ENCODE measurements at places on chromosomes 5 and 9.
A peak's percentile ranks its signal among the peaks of the same experiment; 100 is the strongest.

- DNase-seq = no peak
Measured at GRCh38 chr9:1018121-1018520, 32.0 kb upstream of the DMRT2 start.

DNA sequence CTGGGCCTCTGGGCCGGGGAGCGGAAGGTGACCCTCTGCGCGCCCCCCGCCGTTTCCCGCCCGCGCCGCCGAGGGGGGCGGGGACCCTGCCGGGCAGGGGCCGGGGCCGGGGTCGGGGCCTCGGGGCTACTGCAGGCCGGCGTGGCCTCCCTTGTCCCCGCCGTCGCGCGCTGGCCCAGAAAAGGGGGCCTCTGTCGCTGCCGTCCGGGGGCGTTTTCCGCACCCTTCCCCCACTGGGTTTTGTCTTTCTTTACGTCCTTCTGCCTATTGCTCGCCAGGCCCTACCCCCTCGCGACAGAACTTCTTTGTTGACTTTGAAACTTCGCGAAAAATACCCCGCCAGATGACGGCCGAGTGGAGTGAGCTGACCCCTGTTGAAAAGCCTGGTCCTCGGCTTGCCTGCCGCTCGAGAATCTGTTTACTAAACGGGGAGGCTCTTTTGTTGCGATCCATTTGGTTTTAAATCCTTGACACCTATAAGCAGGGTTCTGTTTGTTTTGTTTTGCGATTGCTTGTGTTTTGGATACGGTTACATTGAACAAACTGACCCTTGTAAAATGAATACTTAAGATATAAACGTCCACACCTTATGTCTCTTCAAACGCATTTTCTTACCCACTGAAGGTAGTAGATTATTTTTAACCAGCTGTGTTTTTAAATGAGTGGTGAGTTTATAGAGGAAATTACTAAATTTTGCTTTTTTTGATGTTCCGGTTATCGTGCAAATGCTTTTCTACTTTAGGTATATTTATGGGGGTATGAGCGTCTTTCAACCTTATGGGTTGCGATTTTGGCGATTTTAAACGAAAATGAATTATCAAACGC, 765 bp downstream of the MARCHF6 start:
- DNase-seq = peak; percentile 28

DNA sequence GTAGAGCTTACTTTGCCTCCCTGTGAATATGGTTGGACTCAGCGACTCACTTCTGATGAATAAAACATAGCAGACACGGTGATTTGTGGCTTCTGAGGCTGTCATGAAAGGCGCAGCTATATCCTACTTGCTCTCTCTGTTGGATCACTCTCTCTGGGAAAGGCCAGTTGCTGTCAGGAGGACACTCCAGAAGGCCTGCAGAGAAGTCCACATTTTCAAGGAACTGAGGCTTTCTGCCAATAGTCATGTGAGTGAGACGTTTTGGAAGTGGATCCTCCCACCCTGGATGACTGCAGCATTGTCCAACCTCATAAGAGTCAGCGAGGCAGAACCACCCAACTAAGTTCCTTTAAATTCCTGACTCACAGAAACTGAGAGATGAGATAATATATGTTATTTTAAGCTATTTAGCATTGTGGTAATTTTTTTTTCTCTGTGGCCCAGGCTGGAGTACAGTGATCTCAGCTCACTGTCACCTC, 156.0 kb upstream of the MAST4 start:
- no peak for DNase-seq

DNA sequence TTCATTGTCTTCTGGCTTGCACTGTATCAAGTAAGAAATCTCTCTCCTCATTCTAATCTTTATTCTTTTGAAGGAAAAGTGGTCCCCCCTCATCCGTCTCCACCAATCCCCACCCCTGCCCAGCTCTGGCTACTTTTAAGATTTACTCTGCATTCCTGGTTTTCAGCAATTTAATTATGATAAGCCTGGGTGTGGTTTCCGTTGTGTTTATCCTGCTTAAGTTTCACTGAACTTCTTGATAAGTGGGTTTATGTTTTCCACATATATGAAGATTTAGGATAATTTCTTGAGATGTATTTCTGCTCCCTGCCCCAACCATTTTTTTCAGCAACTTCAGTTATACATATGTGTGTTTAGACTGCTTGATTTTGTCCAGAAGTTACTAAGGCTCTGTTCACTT, 46.5 kb downstream of the PTBP3 start:
- no peak for DNase-seq

DNA sequence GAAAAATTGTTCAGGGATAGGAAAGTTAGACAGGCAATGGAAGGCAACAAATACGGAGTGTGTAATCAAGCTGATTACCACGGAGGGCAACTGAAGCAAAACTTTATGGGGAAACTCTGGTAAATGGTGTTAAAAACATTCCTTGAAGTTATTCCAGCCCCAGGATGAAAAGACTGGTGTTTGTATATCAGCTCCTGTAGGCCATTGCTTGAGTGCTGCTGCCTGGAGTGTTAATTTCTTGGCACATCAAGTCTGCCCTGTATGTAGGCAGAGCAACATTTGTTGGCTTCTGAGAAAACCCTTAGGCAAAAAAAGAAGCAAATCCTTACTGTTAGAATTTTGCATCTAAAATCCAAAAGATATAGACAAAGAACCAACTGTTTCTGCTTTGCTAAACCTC, 686.5 kb upstream of the ACO1 start:
- DNase-seq = no peak

DNA sequence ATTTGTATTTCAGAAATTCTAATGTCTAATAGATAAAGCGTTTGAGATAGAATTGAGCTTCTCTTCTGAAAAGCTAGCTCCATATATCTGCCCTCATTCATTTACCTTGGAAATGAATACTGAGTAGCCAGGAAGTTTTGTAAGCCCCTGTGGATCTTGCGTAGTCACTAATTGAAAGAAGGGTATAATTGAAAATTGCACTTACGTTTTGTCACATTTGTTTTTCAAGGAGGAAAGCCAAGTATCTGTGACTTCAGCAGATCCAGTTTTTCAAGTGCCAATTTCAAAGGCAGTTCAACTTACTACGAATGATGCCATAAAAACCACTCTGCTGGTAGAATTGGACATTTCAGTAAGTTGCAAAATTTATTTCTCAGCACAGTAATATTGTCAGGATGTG, 14.0 kb downstream of the MTRR start:
- DNase-seq = no peak

- no peak for DNase-seq
Measured at GRCh38 chr5:16437977-16438376, 27.6 kb downstream of the ZNF622 start.

- DNase-seq = no peak
Measured at GRCh38 chr5:16784088-16784487, 152.0 kb downstream of the MYO10 start.

- no peak for DNase-seq
Measured at GRCh38 chr5:52784737-52785136, 3.0 kb upstream of the ITGA1 start.

DNA sequence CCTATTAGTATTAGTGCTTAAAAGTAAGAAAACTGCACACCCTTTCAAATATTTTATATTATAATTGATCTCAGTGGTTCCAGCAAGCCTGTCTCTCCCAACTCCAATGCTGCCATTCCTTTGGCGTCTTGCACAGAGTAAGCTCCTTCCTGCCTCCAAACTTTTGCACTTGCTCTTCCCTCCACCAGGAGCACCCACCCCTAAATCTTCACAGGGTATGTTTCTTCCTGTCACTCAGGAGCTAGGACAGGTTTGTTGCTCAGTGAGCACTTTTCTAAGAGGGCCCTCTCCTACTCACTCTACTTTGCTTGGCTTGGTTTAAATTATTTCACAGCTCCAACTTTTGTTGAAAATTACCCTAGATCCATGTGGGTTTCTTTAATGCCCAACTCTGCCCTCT, 189.1 kb upstream of the ADRA1B start:
- DNase-seq = no peak

- DNase-seq = peak; percentile 54
Measured at GRCh38 chr9:135951889-135952663, 9.1 kb downstream of the UBAC1 start.

GRCh38 chr5:130316971-130317680, 412.9 kb downstream of the CHSY3 start:
- no peak for DNase-seq

GRCh38 chr5:116685931-116686330, 111.3 kb upstream of the SEMA6A start:
- DNase-seq = no peak

GRCh38 chr5:96687812-96688453, 25.8 kb downstream of the CAST start:
- peak; percentile 37 for DNase-seq

DNA sequence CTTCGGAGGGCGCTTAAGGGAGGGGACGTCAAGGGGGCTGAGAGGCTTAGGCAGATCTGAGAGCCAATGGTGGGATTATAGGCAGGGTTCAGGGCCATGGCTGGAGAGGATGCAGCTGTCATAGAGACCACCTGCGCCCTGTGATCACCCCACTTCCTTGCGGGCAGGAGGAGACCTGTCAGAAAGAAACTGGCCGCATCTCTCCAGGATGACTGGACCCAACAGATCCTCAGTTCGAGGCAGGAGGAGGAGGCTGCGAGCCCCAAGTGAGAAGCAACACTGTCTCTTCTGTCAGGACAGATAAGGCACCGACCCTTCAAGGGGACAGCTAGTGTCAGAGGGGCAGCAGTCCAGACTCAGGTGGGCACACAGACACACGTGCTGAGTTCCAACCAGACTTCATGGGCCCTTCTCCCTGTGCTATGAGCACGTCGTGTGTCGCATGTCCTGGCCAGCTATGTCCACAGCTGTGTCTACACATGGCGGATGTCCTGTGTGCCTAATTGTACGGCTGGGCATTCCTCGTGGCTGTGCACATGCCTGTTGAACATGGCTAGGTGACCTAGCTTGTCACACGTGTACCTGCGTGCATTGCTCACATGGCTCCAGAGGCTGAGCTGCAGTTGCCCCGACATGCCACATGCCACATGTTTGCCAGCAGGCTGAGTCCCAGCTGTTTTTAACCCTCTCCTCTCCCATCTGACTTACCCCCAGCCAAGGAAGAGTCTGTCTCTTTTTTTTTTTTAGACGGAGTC, 583 bp upstream of the AQP3 start:
- DNase-seq = no peak

All from DMS 273 treated with DMSO at 0.1 percent for 48 hours (cell line).